Heart left ventricle (tissue), 16 donors: ENCODE measurements at places on chromosomes 3 and 15. TPM values are rescaled to one million over a fixed set of nuclear protein-coding genes. Genes with fewer than 3 reads are reported as not detected.

GUCA1C gene
- total RNA-seq, result 3.7 TPM

GRCh38 chr3:146712806-146713205 is 107.7 kb upstream of the PLSCR5 start:
- DNase-seq, result no peak

NR2E3 gene
- not detected for total RNA-seq

DNA sequence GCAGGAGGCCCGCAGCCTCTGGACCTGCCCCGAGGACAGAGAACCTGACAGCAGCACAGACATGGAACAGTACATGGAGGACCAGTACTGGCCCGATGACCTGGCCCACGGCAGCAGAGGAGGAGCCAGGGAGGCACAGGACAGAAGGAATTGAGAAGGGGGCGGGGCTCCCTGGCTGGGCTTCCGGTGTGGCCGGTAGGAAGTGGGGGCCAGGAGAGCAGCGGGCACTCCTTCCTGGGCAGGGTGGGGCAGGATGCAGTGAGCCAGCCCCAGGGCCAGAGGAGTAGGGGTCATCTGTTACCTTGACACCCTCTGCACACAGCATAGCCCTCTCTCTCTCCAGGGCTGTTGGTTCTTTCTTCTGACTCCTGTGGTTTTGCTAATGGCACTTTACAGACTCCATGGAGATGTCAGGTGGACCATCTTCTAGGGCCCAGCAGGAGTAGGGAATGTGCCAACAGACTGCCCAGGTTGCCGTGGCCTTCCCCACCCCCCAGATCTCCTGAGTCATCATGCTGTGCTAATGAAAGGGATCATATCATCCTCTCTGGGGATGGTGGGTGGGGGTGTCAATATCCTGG is 8.6 kb upstream of the ISG20 start:
- DNase-seq, result no peak

- DNase-seq, result no peak
These were observed 11.1 kb upstream of the THUMPD3 start for GRCh38 chr3:9351709-9352126.

CCR3 gene
- total RNA-seq, result not detected

DNA sequence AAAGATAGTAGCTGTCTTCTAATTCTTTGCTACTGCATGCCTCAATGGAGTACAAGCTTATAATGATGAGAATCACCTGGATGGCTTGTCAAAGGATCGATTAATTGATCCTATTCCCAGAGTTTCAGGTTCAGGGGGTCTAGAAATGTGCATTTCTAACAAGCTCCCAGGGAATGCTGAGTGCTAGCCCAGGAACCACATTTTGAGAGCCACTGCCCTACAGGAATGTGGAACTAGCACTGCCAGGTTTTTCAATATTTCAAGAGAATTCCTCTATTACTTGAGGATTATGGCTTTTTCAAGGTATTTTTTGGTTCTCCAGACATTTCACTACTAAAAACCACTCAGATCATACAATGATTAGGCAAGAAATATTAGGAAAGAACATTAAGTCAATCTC is 52.7 kb downstream of the RARB start:
- DNase-seq, result no peak

- no peak for DNase-seq
These were observed 10.3 kb downstream of the MASP1 start for GRCh38 chr3:187281191-187281714.
